ENCODE measurements at places on chromosomes 11 and 22.

DNA sequence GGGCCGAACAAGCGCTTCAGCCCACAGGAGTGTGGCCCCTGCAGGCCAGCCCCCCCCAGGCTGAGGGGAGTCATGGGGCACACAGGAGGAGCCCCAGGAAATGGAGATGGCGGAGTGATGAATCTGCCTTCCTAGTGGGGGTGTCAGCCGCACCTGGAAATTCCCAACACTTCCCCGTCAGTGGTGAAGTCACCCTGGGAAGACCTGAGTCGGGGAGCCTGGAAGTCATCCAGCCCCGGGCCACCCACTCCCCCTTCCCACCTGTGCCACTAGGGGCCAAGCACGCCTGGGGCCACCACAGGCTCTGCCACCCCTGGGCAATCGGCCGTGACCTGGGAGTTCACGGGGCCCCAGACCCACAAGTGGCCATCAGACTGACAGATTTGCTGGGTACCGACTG, 12.6 kb downstream of the WNT7B start:
- no peak for DNase-seq

DNA sequence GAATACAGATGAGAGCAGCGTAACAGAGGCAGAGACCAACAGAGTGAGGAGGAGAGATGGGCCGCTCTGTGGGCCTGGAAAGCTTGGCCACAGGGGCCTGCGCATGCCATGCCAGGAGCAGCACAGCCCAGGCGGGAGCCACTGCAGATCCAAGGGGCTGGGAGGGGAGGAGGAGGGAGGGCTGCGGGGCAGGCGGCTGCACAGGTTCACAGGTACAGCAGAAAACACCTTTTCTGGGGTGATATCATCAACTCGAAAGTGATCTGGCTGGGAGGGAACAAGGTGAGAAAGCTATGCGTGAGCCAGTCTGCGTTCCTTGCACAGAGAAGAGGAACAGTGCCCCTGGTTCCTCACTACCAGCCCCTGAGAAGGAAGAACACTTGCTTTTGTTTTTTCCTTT, 14.8 kb downstream of the VPS37C start:
- DNase-seq = no peak

- no peak for DNase-seq
Measured at GRCh38 chr22:43946384-43946667, 8.9 kb upstream of the SAMM50 start.

DNA sequence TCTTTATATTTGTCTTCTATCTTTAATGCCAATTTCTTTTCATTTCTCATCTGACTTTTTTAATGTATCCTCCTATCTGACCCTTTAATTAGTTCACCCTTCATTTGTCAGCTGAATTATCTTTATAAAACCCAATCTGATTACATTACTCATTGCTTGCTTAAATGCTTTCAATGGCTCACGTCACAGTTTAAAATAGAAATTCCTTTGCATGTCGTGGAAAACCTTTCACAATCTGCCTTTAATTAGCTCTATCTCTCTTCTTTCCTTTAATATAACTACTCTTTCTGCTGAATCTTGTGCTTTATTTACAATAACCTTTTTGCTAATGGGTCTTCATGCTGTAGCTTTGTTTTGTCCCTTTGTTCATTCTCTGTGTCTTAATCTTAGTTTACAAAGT, 125.7 kb downstream of the DYNC2H1 start:
- DNase-seq = no peak

DNA sequence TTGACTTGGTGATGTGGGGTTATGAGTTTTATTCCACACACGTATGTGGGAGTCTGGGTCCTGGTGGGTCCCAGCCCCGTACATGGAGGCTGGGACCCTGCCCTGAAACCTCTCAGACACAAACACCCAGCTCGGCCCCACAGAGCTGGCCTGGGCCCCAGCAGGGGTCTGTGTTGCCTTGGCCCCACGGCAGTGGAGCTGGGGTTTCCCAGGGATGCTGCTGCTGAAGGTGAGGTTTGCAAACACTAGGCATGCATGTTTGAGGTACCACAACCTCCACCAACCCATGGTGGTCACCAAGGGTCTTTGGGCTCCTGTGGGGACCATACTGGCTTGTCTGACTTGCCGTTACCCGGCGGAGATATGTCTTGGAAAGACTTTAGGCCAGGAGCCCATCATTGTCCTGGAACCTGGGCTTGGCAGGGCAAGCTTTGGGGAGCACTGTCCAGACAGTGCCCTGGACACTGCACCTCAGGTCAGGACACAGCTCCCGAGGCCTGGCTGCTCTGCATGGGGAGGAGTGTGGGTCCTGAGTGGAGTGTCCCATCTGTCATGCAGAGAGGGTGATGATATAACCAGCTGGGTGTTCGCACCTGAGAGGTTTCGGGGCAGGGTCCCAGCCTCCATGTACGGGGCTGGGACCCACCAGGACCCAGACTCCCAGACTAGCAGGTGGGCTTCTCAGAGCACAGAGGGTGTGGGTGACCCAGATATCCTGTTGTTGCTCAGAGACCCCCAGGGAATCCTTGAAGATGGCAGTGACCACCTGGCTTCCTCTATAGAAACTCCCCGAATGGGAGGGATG, 63.3 kb downstream of the KCNQ1 start:
- no peak for DNase-seq

DNA sequence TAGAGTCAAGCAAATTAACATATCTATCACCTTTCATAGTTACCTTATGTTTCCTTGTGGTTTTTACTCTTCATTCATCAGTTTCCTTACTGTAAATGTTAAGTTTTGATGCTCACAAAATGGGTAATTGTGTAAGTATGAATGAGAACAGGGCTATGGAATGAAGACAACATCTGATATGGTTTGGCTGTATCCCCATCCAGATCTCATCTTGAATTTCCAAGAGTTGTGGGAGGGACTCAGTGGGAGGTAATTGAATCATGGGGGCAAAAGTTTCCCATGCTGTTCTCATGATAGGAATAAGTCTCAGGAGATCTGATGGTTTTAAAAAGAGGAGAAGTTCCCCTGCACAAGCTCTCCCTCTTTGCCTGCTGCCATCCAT, 107.6 kb downstream of the CCDC34 start:
- no peak for DNase-seq

DNA sequence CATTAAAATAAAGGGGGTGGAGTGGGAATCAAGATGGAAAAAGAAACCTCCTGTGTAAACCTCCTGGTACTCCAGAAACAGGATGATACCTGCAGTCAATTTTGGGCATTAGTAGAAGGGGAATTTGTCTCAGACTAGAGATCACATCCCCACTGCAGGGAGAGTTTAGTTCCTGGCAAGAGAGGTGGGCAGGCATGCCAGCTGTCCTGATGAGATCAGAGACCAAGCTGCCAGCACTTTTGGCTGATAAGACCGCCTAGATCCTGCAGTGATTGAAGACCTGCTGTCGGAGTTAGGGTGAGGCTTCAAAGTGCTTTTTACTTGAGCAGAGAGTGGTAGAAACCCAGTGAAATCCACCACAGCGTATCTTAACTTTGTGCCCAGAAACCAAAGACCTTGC, 29.7 kb upstream of the NELL1 start:
- DNase-seq = no peak

DNA sequence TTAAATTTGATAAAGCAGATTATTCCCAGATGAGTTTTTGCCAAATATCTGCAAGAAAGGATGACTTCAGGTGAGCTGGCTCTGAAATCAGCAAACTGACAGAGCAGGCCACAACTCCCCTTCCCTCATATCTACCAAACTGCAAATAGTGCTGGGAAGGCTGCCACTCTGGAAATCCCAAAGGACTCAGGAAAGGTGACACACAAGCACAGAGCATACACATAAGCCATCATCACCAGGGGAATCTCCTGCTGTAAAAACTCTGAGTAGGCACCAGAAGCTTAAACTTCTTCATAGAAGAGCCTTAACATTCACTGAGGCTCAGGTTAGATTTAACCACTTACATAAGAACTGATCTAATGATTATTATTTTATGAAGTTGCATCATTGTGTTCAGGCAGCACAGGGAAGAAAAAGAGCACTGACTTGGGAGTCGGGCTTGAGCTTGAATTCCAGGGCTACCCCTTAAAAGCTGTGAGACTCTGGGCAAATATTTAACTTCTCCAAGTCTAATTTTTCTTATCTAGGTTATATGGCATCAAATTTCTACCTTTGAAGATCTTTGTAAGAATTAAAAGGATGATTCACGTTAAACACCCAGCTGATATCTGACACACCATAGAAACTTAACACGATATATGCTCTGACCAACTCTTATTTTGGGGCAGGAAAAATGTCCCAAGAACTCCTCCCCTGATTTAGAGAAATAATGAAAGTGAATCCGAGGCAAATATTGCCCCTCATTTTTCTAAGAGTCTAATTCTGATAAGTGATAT, 15.0 kb downstream of the SYTL2 start:
- DNase-seq = no peak

DNA sequence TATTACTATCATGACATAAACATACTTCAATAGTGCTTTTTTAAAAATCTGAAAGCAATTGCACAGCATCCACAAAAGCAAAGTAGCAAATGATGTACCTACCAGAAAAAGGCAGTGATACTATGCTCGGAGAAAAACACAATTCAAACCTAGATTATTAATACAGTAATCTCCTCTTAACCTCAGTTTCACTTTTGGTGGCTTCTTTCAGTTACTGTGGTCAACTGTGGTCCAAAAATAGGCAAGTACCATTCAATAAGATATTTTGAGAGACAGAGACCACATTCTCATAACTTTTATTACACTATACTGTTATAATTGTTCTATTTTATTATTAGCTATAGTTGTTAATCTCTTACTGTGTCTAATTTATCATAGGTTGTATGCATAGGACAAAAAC, 20.8 kb downstream of the KCNA4 start:
- DNase-seq = no peak

DNA sequence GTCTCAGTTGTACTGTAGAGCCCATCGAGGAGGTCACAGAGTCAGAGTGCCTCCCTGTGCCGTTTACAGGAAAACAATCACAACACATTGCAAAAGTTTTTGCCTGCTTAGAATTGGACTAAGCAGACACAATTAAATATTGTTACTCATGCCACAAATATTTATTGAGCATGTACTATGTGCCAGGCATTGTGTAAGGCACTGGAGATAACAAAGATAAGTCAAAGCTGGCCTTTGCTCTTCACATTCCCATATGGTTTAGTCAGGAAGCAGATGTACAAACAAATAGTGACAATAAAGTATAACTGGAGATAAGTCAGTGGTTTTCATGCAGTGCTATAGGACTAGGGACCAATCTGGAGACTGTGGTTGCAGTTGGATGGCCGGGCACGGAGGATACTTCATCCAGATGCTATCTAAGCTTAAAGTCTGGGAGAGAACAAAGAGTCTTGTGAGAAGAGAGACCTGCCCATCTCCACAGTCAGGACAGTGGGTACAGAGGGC, 550.7 kb downstream of the INSC start:
- no peak for DNase-seq
